ENCODE measurements at places on chromosomes 7 and 10. TPM values are rescaled to one million over a fixed set of nuclear protein-coding genes. Genes with fewer than 3 reads are reported as not detected.

DNA sequence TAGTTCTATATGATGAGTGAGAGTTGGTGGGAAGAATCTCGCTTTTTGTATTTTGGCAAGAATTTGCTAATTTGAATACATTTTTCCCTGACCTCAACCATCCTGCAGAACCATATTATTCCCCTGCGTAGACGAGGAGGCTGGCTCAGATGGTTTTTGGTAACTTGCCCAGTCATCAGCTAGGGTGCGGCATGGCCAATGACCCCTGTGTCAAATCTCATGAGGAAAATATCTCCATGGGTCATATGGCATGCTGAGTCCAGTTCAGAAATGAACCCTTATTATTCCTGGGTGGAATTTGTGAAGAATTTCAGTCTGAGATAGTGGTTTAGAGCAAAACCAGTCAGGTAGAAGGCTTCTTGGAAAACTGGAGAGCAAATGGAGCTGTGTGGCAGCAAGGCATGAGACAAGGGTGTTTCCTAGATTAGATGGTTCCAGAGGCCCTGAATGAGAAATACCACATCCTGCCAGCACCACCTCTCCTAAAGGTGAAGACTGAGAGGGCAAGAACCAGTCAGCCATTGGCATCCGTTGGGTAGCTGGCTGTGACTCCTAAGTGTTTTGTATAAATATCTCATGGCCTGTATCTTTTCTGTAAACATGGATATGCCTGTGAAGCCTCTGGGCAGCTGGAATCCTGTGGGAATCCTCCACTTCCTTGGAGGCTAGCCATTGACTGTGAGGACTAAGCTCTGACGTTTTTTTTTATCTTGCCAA, 5.8 kb upstream of the UPP1 start:
- H3K4me3 ChIP-seq, result peak overlapping the region; percentile 3
- H3K4me1 ChIP-seq, result peaks cover 54% of the 10 kb centered on the region
- H3K27ac ChIP-seq, result peak overlapping the region; percentile 81
- H3K36me3 ChIP-seq, result peaks cover 2% of the 10 kb centered on the region
- H3K27me3 ChIP-seq, result no peaks in the 10 kb centered on the region

DNA sequence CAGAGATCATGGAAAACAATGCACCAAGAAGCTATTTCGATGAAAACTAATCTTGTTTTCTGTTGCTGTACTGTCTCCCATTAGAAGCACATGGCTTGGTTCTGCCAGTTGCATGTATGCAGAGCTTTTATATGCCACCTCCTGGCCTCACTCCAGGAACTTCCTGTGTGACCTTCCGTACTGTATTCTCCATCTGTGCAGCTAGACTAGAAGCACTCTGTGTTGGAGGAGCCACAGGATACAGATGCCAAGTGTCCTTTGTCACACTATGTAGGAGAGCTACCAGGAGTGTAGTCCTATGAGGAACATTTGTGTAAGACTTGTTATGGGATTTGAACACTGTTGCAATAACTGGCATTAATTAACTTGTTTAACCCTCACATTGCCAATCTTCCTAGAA, 503.5 kb upstream of the TPK1 start:
- H3K4me3 ChIP-seq, result no peak overlapping the region
- no peak for DNase-seq
- no peaks in the 10 kb centered on the region for H3K4me1 ChIP-seq
- H3K36me3 ChIP-seq, result no peaks in the 10 kb centered on the region

The POLL gene
- total RNA-seq, result 32.2 TPM

DNA sequence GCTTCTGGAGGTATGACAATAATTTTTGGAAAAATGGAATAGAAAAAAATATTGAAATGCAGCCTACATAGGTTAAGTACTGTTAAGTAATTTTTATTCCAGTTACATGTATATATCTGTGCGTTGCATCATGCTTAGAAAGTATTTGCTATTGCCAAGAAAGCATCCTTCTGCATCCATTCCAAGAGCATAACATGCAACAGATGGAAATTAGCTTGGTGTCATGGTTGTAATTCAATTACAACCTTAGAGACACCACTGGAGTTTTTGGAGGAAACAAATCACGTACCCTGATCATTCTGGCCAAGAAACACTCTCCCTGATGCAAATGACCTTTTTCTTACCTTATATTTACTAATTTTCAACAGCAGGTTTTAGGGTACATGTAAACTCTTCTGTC, 1.7 kb downstream of the AKR1B1 start:
- peaks cover 28% of the 10 kb centered on the region for H3K36me3 ChIP-seq
- no peak overlapping the region for H3K27ac ChIP-seq
- no peaks in the 10 kb centered on the region for H3K27me3 ChIP-seq
- peaks cover 54% of the 10 kb centered on the region for H3K4me1 ChIP-seq
- H3K4me3 ChIP-seq, result peak overlapping the region; percentile 85
- no peak for DNase-seq

- H3K27me3 ChIP-seq, result no peaks in the 10 kb centered on the region
- DNase-seq, result no peak
- no peaks in the 10 kb centered on the region for H3K4me1 ChIP-seq
- H3K27ac ChIP-seq, result no peak overlapping the region
- no peak overlapping the region for H3K4me3 ChIP-seq
These were observed 152.5 kb downstream of the PPP1R9A start for GRCh38 chr7:95059842-95060313.

DNA sequence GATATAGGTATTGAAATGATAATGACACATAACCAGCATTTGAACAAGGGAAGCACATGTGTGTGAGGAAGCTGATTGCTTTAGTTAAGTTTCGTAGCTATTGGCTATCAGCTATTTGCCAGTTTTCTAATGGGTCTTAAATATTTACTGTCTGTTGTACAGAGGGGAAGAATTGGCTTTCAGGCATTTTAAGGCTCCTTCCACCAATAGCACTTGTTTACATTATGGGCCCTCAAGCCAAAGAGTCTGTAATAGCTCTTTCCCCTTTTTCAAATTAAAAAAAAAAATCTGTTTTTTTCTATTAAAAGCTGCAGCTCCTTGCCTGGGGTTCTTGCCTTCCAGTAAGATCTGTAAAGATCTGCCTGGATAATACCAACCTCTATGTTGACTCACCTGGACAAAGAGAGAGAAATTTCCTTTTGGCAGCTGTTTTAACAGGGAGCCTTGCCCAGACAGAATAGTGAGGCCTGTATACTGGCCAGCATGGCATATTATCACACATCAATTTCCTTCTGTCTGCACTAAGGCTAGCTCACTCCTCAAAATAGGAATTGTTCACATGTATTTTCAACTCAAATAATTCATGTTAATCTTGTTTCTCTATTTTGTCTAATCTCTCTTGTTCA, 104.7 kb upstream of the LRGUK start:
- H3K36me3 ChIP-seq, result peaks cover 7% of the 10 kb centered on the region
- no peak overlapping the region for H3K27ac ChIP-seq
- H3K4me1 ChIP-seq, result no peaks in the 10 kb centered on the region
- DNase-seq, result no peak

GRCh38 chr7:54947266-54947665, 71.6 kb upstream of the EGFR start:
- H3K4me3 ChIP-seq, result no peak overlapping the region
- no peaks in the 10 kb centered on the region for H3K27me3 ChIP-seq
- H3K36me3 ChIP-seq, result no peaks in the 10 kb centered on the region
- H3K27ac ChIP-seq, result no peak overlapping the region

- H3K4me1 ChIP-seq, result no peaks in the 10 kb centered on the region
- no peaks in the 10 kb centered on the region for H3K36me3 ChIP-seq
- no peak overlapping the region for H3K27ac ChIP-seq
- peaks cover 6% of the 10 kb centered on the region for H3K27me3 ChIP-seq
- no peak overlapping the region for H3K4me3 ChIP-seq
- DNase-seq, result no peak
These were observed 261.1 kb downstream of the AUTS2 start for GRCh38 chr7:69859342-69859741.

GRCh38 chr10:31914370-31914769, 14.3 kb downstream of the ARHGAP12 start:
- H3K27me3 ChIP-seq, result no peaks in the 10 kb centered on the region
- no peak overlapping the region for H3K27ac ChIP-seq
- peaks cover 3% of the 10 kb centered on the region for H3K36me3 ChIP-seq
- no peak for DNase-seq
- peaks cover 51% of the 10 kb centered on the region for H3K4me1 ChIP-seq
- H3K4me3 ChIP-seq, result no peak overlapping the region

Measured in activated CD8-positive, alpha-beta T cell treated with anti-CD3 and anti-CD28 coated beads for 36 hours (primary cell).